ENCODE measurements at places on chromosomes 2 and 18. TPM values are rescaled to one million over a fixed set of nuclear protein-coding genes. Genes with fewer than 3 reads are reported as not detected.

- no peaks in the 10 kb centered on the region for H3K4me1 ChIP-seq
- peaks cover 57% of the 10 kb centered on the region for H3K36me3 ChIP-seq
- no peak overlapping the region for H3K27ac ChIP-seq
- no peak for DNase-seq
- no peak overlapping the region for H3K4me3 ChIP-seq
Measured at GRCh38 chr2:222623756-222624309, 32.1 kb downstream of the FARSB start.

DNA sequence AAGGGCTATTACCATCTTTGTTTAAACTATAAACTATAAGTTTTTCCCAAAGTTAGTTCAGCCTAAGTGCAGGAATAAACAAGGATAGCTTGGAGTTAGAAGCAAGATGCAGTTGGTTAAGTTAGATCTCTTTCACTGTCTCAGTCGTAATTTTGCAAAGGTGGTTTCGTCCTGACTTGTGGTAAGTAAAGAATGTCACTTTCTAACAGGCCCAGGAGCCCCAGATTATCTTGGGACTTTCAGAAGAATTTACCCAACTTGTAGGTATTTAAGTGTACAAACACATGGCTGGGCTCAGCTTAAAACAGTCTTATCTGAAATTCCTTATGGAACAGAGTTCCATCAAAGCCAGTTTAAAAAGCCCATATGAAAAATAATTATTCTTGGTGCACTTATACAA lies 18.3 kb upstream of the FAM98A start:
- H3K27ac ChIP-seq = no peak overlapping the region
- H3K36me3 ChIP-seq = no peaks in the 10 kb centered on the region
- H3K4me1 ChIP-seq = no peaks in the 10 kb centered on the region
- H3K27me3 ChIP-seq = no peaks in the 10 kb centered on the region

- H3K4me3 ChIP-seq = no peak overlapping the region
- no peak for DNase-seq
- H3K36me3 ChIP-seq = no peaks in the 10 kb centered on the region
- H3K27me3 ChIP-seq = no peaks in the 10 kb centered on the region
- no peak overlapping the region for H3K27ac ChIP-seq
Measured at GRCh38 chr2:177881921-177882320, 190.7 kb downstream of the PDE11A start.

- no peaks in the 10 kb centered on the region for H3K27me3 ChIP-seq
- H3K27ac ChIP-seq = no peak overlapping the region
- H3K4me3 ChIP-seq = no peak overlapping the region
- H3K4me1 ChIP-seq = peaks cover 7% of the 10 kb centered on the region
Measured at GRCh38 chr2:42339191-42339912, 21.7 kb downstream of the COX7A2L start.

DNA sequence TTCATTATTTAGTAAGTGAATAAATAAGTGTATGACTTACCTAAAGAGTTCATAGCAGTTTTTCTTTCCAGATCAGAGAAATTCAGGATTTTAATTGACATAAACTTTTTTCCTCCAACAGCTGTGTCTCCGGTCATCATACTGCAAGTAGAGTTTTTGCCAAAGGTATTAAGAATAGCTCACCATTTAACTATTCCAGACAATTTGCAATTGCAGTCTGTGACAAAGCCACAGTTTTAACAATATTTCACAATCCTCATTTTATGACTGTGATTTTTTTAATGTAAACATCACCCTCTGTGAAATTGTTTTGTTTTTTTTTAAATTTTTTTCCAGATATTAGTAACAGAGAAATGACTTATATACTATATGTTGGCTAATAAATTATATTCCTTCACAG lies 199.1 kb downstream of the TRIB2 start:
- no peak for DNase-seq
- H3K36me3 ChIP-seq = no peaks in the 10 kb centered on the region
- H3K27me3 ChIP-seq = peaks cover 2% of the 10 kb centered on the region
- H3K4me1 ChIP-seq = no peaks in the 10 kb centered on the region
- H3K4me3 ChIP-seq = no peak overlapping the region

DNA sequence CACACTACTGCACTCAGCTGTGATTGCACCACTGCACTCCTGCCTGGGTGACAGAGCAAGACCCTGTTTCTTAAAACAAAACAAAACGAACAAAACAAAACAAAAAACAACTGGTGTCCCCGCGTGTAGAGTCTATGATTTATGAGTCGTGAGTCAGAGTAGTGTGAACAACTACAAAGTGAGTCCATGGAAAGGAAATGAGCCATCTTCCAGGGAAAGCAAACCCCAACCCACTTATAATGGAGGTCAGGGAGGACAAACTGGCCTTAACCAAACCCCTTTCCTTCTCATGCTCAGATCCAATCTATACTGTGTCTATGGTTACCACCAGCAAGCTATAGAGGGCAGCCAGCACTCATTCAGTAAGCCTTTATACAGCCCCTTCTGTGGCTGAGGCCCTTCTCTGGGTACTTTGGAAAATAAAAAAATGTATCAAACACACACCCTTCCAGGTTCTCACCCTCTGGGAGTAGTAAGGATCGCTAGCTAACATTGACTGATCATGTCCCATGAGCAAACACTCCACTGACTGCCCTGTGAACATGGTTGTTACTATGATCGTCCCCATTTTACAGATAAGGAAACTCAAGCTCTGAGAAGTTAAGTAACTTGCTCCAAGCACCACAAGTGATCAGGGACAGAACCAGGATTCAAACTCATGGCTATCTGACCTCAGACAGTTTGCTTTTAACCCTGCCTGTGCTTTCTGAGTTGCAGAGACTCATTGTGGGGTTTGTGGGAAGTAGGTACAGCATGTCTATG lies 24.7 kb upstream of the COLEC12 start:
- no peaks in the 10 kb centered on the region for H3K36me3 ChIP-seq
- DNase-seq = no peak
- no peaks in the 10 kb centered on the region for H3K4me1 ChIP-seq
- H3K27ac ChIP-seq = no peak overlapping the region
- no peaks in the 10 kb centered on the region for H3K27me3 ChIP-seq
- no peak overlapping the region for H3K4me3 ChIP-seq

GRCh38 chr2:53960476-53960875 lies 10.3 kb downstream of the PSME4 start:
- H3K4me1 ChIP-seq = peaks cover 13% of the 10 kb centered on the region
- H3K4me3 ChIP-seq = no peak overlapping the region
- H3K36me3 ChIP-seq = no peaks in the 10 kb centered on the region

OSBPL1A gene
- total RNA-seq = 32.5 TPM

- DNase-seq = no peak
- peaks cover 20% of the 10 kb centered on the region for H3K27me3 ChIP-seq
- no peak overlapping the region for H3K4me3 ChIP-seq
- no peaks in the 10 kb centered on the region for H3K36me3 ChIP-seq
- H3K27ac ChIP-seq = no peak overlapping the region
Measured at GRCh38 chr2:17544256-17544655, 3.8 kb downstream of the VSNL1 start.

DNA sequence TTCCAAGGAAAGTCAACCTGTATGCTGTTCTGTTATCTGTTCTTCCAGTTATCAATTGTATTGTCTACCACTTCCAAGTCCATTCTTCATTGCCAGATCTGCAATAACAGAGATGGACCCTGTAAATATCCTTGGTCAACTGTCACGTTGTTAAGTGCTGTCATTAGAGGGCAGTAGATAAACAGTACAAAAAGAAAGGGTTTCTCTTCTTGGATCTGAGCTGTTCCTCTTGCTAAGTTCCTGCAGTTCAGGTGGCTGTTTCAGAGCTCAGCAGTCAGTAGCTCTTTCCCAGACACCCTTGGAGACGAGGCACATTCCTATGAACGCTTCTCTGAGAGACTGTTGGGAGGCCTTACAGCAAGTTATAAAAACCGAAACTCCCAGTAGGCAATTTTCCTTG lies 957.1 kb upstream of the CHAC2 start:
- H3K4me1 ChIP-seq = no peaks in the 10 kb centered on the region
- peak; percentile 1 for DNase-seq
- H3K27ac ChIP-seq = no peak overlapping the region
- H3K27me3 ChIP-seq = no peaks in the 10 kb centered on the region
- no peak overlapping the region for H3K4me3 ChIP-seq

- H3K27ac ChIP-seq = no peak overlapping the region
- no peaks in the 10 kb centered on the region for H3K36me3 ChIP-seq
- no peak for DNase-seq
- peaks cover 18% of the 10 kb centered on the region for H3K4me1 ChIP-seq
- H3K27me3 ChIP-seq = peaks cover 32% of the 10 kb centered on the region
Measured at GRCh38 chr2:127219171-127220070, 678 bp downstream of the CYP27C1 start.

EML6 gene
- total RNA-seq = 3.2 TPM

DNA sequence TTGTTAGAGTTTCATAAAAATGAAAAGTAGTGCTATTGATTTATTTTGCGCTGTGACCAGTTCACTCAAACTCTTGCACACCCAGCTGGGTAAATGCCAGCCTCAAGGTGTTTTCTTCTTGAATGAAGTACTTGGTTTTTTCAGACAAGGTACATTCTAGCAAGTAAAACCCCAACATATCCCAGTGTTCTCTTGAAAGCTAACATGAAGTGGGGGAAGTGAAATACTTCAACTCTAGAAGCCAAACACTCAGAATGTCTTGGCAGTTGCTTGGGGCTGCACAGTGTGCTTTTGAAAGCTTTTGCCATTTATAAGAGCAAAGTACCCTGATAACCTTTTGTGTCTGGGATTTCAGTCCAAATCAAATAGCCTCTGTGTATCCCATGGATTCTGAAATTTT lies 13.4 kb downstream of the NPAS2 start:
- no peaks in the 10 kb centered on the region for H3K36me3 ChIP-seq
- H3K27me3 ChIP-seq = no peaks in the 10 kb centered on the region
- DNase-seq = no peak

NETO1 gene
- not detected for total RNA-seq

DNA sequence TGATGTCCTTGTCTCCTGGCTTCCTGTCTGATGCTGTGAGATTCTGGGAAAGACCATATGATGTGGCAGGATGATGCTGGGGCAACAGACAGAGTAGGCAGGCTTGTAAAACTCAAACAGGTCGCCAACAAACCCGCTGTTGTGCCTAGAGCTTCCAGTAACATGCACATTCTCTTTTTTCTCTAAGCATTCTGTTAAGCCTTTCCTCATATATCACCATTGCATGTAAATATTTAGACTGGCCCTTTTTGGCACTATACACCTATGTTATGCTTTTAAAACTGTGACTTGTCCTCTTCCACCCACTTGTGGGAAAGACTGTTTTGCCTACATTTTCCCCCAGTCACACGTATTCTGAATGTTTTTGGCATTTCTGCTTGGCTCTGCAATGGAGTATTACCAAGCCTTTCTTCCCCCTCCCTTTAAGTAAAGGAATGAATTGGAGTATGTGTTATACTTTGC lies 250.4 kb upstream of the TANK start:
- no peak for DNase-seq
- H3K4me1 ChIP-seq = no peaks in the 10 kb centered on the region
- no peaks in the 10 kb centered on the region for H3K36me3 ChIP-seq
- no peaks in the 10 kb centered on the region for H3K27me3 ChIP-seq
- no peak overlapping the region for H3K4me3 ChIP-seq

DNA sequence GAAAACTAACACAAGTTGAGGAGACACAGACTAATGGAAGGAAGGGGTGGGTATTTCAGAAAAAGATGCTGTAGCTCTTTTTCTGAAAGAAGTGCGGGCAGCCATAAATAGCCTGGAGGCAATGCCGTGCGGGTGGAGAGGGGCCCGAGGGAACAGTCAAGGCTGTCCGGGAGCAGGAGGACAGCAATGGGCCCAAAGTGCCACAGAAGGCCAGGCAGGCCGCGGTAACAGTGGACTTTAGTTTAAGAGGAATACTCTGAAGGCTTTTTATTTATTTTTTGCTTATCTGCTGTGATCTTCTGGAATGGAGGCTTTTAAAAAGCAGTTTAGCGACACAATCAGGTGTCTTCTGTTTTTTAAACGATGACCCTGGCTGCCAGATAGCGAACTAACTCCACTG lies 2.8 kb downstream of the ITGB1BP1 start:
- peaks cover 37% of the 10 kb centered on the region for H3K4me1 ChIP-seq
- no peak for DNase-seq
- H3K36me3 ChIP-seq = peaks cover 6% of the 10 kb centered on the region
- no peaks in the 10 kb centered on the region for H3K27me3 ChIP-seq
- no peak overlapping the region for H3K27ac ChIP-seq

IL36B gene
- total RNA-seq = not detected

- peak; percentile 42 for DNase-seq
- peaks cover 8% of the 10 kb centered on the region for H3K36me3 ChIP-seq
- no peak overlapping the region for H3K4me3 ChIP-seq
- H3K27me3 ChIP-seq = no peaks in the 10 kb centered on the region
- H3K4me1 ChIP-seq = peaks cover 26% of the 10 kb centered on the region
Measured at GRCh38 chr2:191049728-191050639, 36.0 kb upstream of the STAT1 start.

DNA sequence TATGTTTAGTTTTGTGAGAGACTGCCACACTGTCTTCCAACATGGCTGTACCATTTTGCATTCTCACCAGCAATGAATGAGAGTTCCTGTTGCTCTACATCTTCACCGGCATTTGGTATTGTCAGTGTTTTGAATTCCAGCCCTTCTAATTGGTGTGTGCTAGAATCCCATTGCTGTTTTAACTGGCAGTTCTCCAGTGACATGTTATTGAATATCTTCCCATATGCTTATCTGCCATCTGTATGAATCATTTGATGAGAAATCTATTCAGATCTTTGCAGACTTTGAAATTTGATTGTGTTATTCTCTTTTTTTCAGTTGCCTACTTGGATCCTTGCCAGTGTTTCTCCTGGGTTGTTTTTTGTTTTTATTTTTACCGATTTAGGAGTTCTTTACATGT lies 99.0 kb downstream of the SNTG2 start:
- H3K4me1 ChIP-seq = no peaks in the 10 kb centered on the region
- H3K27me3 ChIP-seq = peaks cover 6% of the 10 kb centered on the region
- no peaks in the 10 kb centered on the region for H3K36me3 ChIP-seq
- H3K4me3 ChIP-seq = no peak overlapping the region

- no peaks in the 10 kb centered on the region for H3K4me1 ChIP-seq
- H3K27ac ChIP-seq = no peak overlapping the region
- H3K4me3 ChIP-seq = no peak overlapping the region
Measured at GRCh38 chr2:25089605-25090315, 47.9 kb downstream of the EFR3B start.

ACTG2 gene
- total RNA-seq = not detected

GRCh38 chr2:172087780-172088244 lies 2.5 kb downstream of the DLX1 start:
- no peak for DNase-seq
- peaks cover 55% of the 10 kb centered on the region for H3K4me1 ChIP-seq
- H3K4me3 ChIP-seq = no peak overlapping the region
- H3K27me3 ChIP-seq = peaks cover 95% of the 10 kb centered on the region
- H3K36me3 ChIP-seq = no peaks in the 10 kb centered on the region

RETREG2 gene
- 77.0 TPM for total RNA-seq

DNA sequence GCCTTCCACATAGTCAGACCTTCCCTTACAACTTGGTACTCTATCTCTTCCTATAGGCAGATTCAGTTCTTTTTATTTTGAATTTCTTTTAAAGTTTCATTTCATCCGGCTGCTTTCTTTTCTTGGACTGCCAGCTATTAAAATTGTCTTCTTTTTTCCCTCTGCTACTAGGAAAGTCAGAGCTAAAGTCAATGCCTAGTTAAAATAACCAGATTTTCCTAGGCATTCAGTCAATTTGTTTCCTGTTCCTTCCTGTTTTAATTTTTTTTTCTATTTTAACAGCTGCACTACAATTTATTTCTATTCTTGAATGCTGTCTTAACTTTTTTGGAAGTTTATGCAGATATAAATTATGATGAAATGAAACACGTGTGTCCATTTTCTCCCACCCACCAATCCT lies 84.8 kb downstream of the EVA1A start:
- H3K4me3 ChIP-seq = no peak overlapping the region
- no peaks in the 10 kb centered on the region for H3K27me3 ChIP-seq
- no peak for DNase-seq
- no peaks in the 10 kb centered on the region for H3K4me1 ChIP-seq

TRIM43 gene
- total RNA-seq = not detected

- H3K27ac ChIP-seq = no peak overlapping the region
- no peak for DNase-seq
- peaks cover 52% of the 10 kb centered on the region for H3K4me1 ChIP-seq
- peaks cover 5% of the 10 kb centered on the region for H3K36me3 ChIP-seq
Measured at GRCh38 chr2:134250840-134251461, 2.9 kb upstream of the MGAT5 start.

CERKL gene
- not detected for total RNA-seq

All from natural killer cell (primary cell).